Tongue (tissue), 3 donors: ENCODE measurements at places on chromosomes 4 and X.

GRCh38 chr4:95186666-95187065 is 362.1 kb downstream of the UNC5C start:
- no peak for DNase-seq

- DNase-seq = peak; percentile 25
Observed at GRCh38 chrX:23373129-23373804, 38.6 kb downstream of the PTCHD1 start.

GRCh38 chrX:78643874-78644273 is 15.3 kb downstream of the RTL3 start:
- no peak for DNase-seq

DNA sequence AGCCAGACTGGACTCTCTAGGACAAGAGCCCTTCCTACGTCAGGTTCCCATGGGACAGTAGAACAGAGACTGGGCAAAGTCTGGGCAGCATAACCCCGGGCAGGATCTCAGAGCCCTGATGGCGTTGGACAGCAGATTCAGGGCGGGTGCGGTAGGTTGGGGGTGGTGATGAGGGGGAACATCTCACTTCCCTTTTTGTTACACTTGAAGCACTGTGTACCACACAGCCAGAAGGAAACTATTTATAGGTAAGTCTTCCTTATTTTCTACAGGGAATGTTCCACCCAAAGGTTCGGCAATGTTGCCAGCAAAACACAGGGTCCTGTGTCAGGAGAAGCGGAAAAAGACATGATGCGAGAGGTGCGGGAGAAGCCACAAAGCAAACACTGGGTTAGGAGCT is 54.3 kb downstream of the TSC22D3 start:
- no peak for DNase-seq

DNA sequence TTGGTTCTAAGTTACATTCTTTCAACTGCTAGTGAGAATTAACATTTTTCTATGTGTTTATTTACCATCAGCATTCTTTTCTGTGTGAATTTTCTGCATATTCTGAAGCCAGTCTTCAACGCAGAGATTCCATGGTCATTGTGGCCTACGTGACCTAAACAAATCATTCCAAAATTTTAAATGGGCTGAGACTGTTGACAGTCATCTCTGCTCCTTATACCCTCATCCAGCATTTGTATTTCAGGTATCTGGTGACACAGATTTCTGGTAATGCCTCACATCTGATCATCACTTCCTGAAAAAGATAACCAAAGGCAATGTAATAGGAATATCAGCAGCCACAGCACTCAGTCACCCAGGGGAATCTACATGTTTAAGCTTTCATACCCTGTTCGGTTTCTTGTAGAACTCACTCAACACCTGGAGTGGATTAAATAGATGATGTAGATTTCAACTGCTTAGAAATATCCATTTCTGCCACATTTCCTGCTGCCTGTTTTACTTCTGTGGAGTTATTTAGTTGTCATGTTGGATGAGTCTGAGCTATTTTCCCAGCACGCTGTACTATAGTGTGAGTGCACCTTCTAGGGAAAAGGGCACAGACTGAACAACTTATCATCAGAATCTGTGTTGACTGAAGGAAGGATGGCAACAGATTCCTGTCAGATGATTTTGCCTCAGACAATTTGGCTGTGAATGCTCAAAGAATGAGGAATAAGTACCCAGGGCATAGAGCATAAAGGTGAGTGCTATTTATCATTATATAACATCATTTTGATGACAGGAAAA is 73.0 kb upstream of the HPGD start:
- DNase-seq = peak; percentile 28

DNA sequence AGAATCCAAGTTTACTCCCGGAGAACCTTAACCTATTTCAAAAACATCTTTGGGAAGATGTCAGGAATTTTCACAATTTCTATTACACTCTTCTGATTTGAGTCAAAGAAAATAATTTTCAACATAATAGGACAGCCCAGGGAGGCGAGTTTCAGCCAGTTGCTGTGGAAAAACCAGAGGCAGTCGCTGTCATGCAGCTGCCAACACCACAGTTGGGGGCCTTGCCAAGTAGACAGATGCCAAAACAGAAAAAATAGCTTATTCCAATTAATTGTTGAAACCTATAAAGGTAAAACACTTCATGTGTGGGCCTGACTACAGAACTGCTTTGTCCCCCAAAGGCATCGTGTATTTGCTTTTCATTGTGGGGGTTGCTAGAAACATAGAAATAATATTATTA is 225.8 kb downstream of the DMD start:
- peak; percentile 36 for DNase-seq
